ENCODE measurements at places on chromosomes 1 and 21.
A peak's percentile ranks its signal among the peaks of the same experiment; 100 is the strongest.

- no peak for DNase-seq
Measured at GRCh38 chr1:227949341-227949921, 1.7 kb upstream of the WNT9A start.

- DNase-seq = peak; percentile 32
Measured at GRCh38 chr1:160550572-160551034, 27.5 kb upstream of the SLAMF6 start.

- no peak for DNase-seq
Measured at GRCh38 chr1:9375912-9376311, 83.2 kb downstream of the SPSB1 start.

GRCh38 chr1:215568299-215568692, 1.2 kb downstream of the KCTD3 start:
- DNase-seq = peak; percentile 56

DNA sequence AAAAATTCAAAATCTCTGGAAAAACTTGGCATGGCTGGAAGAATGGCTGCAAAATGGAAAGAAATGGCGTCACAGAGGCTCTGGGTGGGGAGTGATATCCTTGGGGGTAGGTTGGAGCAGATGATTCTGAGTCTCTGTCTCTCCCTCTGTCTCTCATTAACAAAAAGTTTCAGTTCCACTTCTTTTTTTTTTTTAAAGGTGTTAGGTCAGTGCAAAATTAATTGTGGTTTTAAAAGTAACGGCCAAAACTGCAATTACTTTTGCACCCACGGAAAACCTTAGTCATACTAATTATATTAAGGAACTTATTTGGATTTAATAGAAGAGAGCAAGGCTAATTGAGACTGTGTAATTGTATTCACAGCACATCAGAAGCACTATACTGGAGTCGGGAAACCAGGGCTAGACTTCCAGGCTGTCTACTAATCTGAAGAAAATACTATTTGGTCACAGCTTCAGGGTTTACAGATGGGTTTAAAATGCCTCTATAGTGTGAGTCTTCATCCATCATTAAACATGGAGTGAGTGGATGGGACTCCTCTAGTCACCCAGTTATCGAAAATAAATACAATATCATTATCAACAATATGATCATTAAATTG, 289.1 kb upstream of the PLD5 start:
- DNase-seq = no peak

DNA sequence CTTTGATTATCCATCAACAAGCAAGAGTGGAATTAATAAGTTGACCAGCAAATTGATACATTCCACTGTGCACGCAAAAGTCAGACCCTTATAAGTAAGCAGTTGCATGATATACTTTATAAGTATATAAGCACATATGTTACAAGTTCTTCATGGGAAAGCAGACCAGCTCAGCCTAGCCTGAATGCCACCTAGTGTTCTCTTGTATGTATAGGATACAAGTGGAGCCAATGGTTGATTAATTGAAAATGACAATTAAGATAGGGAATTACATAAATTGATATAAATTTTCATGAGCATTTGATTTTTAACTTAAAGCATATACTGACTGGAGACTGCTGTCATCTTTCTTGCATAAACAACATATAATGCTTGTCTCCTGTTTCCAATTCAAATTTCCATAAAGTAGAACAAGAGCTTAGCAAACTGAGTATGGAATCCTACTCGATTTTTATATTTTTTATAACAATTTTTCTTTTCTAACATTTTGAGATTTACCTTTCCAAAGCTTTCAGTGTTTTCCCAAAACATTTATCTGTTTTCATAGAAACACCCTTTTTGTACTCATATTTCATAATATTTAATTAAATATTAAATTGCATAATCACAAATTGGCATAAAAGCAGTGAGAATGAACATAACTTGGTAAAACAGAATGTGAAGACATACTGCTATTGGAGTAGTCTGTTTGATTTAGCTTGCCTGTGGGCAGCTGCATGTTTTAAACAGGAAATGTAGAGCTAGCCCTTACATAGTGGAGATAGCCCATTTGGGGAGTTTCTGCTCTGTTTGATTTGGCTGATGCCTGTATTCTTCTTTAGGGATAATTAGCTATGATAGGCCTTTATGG, 62.8 kb downstream of the MAGI3 start:
- DNase-seq = peak; percentile 56

GRCh38 chr1:170326186-170326585, 180.4 kb downstream of the NTMT2 start:
- no peak for DNase-seq

- peak; percentile 20 for DNase-seq
Measured at GRCh38 chr1:83834621-83835264, 164.2 kb downstream of the TTLL7 start.

- no peak for DNase-seq
Measured at GRCh38 chr1:66401244-66401643, 132.7 kb upstream of the SGIP1 start.

Data from SK-MEL-5 (cell line).